Stimulated activated CD4-positive, alpha-beta T cell treated with anti-CD3 and anti-CD28 coated beads, Interleukin-12 subunit alpha, Interleukin-12 subunit beta, amount 100 ng/mL, for 4 hours (primary cell): ENCODE measurements at places on chromosomes 1 and 21.

- no peak for DNase-seq
Observed at GRCh38 chr21:35540950-35541638, 492.0 kb upstream of the RUNX1 start.

DNA sequence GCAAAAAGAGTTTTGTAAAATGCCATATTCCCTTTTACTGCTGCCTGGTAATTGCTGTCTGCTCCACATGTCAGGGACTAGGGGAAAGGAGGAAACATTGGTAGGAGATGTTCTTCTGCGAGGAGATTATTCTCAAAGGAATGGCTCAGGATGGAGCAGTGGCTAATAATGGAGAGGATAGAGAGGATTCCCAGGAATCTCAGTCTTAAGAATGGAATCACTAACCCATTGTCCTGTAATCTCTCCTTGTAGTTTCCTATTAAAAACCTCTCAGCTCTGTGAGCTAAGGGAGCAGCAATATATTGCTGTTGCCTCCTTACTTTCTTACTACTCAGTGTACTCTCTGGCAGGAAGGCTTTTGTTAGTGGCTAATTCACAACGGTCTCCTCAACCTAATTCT lies 175.4 kb downstream of the HS2ST1 start:
- DNase-seq, result no peak

DNA sequence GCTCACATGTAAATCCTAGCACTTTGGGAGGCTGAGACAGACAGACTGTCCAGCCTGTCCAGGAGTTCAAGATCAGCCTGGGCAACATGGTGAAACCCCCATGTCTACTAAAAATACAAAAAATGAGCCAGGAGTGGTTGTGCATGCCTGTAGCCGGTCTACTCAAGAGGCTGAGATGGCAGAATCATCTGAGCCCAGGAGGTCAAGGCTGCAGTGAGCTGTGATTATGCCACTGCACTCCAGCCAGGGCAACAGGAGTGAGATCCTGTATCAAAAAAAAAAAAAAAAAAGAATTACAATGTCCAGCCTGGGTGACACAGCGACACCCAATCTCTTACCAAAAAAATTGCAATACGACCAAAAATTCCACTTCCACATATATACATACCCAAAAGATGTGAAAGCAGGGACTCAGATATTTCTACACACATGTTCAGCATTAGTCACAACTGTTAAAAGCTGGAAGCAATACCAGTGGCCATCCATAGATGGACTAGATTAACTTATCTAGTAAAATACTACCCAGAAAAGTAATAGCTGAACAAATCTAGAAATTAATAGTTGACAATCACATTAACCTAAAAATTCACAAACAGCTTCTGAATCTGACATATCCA lies 49.2 kb downstream of the ASH1L start:
- no peak for DNase-seq

DNA sequence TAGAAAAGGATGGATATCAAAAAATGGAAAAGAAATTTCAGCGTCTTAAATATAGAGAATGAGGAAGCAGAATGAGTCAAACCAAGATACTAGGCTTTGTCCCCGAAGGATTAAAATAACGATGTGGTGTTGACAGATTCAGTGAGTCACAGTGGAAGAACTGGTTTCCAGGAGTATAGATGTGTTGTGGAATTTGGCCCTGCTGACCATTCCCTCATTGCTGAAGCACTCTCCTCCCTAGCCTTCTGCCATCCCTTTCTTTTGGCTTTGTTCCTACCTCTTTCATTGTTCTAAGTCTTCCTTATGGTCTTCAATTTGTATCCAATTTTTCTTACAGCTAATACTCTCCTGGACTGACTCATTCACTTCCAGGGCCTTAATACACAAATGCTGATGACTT lies 23.1 kb upstream of the USP25 start:
- no peak for DNase-seq

- no peak for DNase-seq
Observed at GRCh38 chr21:44828362-44829056, 10.6 kb upstream of the SUMO3 start.

DNA sequence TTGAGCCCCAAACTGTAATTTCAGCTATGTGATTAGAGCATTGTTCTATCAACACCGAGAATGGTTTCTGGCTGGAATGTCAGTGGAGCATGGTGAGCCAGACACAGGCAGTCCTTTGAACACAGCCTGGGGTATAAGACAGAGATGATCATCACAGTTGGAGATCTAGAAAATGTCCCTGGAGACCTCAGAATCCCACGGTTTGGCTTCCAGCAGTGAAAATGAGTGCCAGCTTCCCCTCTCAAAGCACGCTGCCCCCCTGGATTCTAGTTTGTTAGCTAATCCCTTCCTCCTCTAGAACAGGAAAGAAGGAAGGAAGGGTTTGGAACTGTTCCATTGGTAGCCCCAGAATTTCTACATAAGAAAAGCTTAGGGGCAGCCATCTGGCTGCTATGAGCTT lies 59.9 kb upstream of the JAK1 start:
- no peak for DNase-seq

DNA sequence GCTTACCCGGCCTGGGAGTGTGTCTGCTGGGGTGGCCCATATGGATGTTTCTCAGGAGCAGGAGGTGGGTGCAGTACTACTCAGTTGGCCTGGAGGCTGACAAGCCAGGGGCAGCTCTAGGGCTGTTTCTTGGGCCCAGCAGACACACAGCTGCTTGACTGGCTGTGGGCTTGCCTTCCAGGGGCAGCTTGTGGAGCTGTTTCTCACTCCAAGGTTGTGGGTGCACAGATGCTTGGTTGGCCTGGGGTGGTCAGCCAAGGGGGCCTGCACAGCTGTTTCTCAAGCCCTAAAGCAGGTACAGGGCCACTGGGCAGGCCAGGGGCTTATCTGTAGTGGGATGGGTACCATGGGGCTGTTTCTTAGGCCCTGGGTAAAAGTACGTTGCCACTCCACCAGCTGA lies 1078.1 kb upstream of the ADGRL2 start:
- DNase-seq, result no peak

GRCh38 chr1:204288021-204288588 lies 71.6 kb downstream of the PLEKHA6 start:
- DNase-seq, result no peak

- DNase-seq, result no peak
Observed at GRCh38 chr1:50347933-50348332, 75.3 kb downstream of the DMRTA2 start.

- DNase-seq, result no peak
Observed at GRCh38 chr1:244352156-244352830, 99.4 kb downstream of the ADSS2 start.

DNA sequence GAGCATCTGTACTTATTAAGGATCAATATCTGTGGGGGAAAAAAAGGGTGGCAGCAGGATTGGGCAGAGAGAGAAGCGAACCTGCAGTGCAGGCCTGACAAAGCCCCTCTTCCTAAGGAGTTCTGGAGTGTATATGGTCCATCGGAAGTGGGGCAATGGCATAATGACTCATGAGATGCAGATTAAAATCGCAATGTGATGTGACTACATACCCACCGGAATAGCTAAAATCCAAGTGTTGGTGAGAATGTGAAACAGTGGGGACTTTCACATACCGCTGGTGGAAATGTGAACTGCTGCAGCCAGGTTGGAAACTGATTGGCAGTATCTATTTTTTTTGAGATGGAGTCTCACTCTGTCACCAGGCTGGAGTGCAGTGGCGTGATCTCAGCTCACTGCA lies 8.2 kb upstream of the CREG1 start:
- DNase-seq, result no peak

DNA sequence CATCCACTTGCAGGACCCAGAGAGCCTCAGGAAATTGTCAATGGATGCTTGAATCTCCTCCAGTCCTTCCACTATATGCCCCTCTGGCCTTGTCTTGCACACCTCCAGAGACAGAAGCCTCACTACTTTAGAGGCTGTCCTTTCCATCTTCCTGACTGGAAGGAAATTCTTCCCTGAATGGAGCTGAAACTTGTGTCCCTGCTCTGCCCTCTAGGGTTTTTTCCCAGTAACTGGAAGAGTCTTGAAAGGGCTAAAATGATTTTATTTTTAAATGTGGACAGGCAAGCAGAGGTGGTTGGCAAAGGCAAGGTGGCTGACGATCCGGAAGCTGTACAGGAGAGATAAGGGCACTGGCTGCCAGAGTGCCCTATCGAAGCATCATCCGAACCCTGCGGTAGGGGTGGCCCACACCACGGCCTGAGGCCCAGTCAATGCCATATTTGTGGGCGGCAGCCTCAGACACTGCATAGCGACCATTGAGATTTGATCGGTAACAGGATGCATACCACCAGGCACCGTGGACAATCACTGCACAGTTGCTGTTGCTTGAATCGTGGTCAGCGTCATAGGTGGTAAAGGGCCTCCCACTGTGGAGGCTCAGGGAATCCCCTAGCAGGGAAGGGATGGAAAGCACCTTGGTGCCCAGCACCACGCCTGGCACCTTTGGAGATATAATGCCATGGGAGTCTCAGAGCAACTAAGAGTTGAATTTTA lies 2.3 kb upstream of the MAP3K6 start:
- DNase-seq, result no peak

- no peak for DNase-seq
Observed at GRCh38 chr1:232878086-232878485, 72.3 kb upstream of the NTPCR start.

GRCh38 chr1:202018468-202019234 lies 8.3 kb downstream of the ELF3 start:
- no peak for DNase-seq

DNA sequence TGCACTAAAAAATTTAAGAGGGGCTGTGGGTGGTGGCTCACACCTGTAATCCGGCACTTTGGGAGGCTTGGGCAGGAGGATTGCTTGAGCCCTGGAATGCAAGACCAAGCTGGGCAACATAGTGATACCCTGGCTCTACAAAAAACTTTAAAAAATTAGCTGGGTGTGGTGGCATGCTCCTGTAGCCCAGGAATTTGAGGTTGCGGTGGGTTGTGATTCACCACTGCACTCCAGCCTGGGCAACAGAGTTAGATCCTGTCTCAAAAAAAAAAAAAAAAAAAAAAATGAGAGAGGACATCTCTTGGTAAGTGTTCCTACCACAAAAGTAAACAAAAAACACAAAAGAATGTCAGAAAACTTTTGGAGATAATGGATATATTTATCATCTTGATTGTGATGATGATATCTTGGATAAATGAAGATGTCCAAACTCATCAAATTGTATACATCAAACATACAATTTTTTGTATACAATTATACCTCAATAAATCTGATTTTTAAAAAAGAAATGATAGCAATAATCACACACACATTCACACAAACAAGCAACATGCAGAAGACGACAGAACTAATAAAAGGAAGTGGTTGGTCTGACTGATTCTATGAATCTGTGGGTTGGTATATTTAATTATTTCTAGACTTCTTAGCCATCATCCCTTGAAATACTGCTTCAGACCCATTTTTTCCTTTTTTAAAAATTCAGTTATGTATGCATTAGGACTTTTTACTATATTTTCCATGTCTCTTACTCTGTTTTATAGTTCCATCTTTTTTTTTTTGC lies 465.9 kb downstream of the PLA2G4A start:
- DNase-seq, result no peak

DNA sequence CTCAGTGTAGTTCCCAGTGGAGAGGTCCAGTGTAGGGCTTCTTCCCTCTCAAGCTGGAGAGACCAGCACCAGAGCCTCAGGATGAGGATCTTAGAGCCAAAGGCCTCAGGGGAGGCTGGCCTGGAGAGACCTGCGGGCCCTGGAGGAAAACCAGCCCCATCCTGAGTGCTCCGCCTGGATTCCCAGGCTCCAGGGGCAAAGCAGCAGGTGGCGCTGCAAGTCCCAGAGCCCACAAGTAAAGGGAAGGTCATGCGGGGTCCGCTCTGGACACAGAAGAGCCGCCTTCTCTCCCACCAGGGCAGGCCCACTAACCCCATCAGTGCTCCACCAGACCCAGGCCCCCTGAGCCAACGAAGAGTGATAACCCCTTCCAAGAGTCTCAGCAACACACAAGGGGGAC lies 22.7 kb downstream of the PGBD5 start:
- no peak for DNase-seq

DNA sequence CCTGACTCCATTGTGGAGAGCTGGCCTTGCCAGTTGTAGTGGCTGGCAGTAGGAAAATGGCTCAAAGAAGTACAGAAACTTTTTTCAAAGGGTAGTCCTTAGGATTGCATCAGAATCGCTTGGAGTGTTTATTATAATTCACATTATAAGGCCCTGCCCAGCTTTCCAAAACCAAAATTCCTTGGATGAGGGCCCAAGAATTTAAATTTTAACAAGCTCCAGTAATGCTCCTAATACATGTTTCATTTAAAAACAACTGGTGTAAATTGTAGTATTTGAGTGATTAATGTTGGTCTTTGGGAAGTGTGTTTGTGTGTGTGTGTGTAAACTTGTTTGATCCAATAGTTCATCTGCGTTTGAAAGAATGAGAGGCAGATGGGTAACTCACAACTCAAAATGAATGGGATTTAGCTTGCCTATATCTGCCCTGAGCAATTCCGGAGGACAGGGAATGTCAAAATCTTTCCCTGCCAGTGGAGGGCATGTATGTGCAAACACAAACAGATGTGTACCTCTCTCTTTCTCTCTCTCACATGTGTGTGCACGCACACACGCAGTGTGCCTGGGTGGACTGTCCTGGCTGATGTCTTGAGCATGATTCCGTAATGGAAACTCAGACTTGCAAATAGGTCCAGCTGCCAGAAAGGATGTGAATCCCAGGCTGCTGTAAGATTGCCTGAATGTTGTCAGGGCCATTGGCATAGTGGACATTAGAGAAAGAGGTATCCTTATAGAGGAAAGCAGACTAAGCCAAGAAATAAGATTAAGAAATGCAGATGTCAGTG lies 293.1 kb downstream of the LMX1A start:
- DNase-seq, result no peak

DNA sequence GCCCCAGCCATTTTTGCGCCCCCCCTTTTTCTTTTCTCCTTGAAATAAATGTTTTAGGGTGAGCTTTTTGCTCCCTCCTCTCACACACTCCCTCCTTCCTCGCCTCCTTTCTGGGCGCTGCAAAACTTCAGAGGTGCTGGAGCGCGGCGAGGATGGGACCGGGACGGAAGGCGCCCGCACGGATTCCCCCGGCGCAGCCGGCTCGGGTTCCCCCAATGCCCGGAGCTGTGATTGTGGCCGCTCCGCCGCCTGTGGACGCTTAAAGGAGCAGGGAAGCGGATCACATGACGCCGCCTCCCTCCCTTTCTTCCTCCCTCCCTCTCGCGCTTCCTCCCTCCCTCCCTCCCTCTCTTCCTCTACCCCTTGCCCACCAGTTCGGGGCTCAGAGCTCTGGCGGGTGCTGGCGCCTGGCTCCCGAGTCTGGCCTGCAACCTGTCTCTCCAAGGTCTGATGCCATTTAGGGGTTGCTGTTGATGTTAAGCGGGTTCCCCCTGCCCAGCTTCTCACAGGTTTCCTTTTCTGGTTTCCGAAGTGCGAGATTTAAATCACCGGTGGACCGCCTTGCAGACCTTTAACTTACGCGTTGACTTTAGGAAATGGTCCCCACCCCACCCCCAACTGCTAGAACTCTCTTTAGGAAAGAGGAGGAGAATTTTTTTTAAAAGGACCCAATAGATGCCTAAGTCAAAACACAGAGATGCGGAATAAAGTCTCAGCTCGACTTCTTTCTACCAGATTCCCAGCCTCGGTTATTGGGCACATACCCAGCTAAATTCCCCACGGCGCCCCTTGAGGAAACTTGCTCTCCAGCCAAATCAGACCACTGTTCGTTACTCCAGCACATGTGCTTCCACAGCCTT lies at the start of gene WLS:
Gene WLS (minus strand): TSS at position 235 of the 860 bp plus-strand sequence. CDS start 224 bp downstream, at position 11.
- DNase-seq, result no peak

GRCh38 chr1:18119771-18120377 lies 12.3 kb downstream of the IGSF21 start:
- no peak for DNase-seq
